Sigmoid colon (tissue), 7 donors: ENCODE measurements at places on chromosomes 11 and 22.
A peak's percentile ranks its signal among the peaks of the same experiment; 100 is the strongest.

GRCh38 chr11:12827929-12828812, 153.9 kb downstream of the TEAD1 start:
- no peaks in the 10 kb centered on the region for H3K36me3 ChIP-seq
- no peak for DNase-seq
- H3K27me3 ChIP-seq = no peaks in the 10 kb centered on the region

DNA sequence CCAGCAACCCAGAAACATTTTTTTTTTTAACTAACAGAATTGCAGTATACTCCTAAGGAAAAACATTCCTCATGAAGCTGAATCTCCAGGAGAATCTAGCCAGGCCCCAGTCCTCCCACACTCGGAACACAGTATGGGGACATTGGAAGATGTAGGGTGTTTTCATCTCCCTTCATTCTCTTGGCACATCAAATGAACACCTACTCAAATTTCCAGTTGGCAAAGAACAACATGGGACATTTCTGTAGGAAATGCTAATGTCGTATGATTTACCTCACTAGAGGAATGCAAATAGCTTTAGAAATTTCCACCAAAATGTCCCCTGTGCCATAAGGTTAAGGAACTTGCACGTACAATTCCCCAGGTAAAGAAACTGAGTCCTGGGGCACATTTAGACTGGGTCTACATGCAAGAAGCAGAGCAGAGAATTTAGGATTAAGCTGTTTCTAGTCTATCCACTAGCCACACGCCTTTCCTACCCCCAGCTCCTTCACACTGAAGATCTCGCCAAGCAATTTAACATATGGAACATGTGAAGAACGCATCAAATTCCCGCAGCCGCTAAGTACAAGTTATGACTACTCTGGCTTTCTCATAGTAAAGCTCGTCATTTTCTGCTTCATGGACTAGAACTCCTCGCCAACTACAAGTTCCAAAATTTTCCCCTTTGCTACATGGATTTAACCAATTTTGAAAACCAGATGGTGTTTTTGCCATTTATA, 2.9 kb upstream of the CADM1 start:
- no peaks in the 10 kb centered on the region for H3K27me3 ChIP-seq
- H3K4me1 ChIP-seq = peaks cover 15% of the 10 kb centered on the region
- H3K36me3 ChIP-seq = no peaks in the 10 kb centered on the region
- H3K27ac ChIP-seq = no peak overlapping the region
- no peak for DNase-seq

GRCh38 chr22:35072925-35073324, 7.0 kb downstream of the ISX start:
- no peak overlapping the region for H3K4me3 ChIP-seq
- H3K36me3 ChIP-seq = no peaks in the 10 kb centered on the region
- H3K4me1 ChIP-seq = no peaks in the 10 kb centered on the region
- DNase-seq = peak; percentile 73
- H3K27ac ChIP-seq = no peak overlapping the region

DNA sequence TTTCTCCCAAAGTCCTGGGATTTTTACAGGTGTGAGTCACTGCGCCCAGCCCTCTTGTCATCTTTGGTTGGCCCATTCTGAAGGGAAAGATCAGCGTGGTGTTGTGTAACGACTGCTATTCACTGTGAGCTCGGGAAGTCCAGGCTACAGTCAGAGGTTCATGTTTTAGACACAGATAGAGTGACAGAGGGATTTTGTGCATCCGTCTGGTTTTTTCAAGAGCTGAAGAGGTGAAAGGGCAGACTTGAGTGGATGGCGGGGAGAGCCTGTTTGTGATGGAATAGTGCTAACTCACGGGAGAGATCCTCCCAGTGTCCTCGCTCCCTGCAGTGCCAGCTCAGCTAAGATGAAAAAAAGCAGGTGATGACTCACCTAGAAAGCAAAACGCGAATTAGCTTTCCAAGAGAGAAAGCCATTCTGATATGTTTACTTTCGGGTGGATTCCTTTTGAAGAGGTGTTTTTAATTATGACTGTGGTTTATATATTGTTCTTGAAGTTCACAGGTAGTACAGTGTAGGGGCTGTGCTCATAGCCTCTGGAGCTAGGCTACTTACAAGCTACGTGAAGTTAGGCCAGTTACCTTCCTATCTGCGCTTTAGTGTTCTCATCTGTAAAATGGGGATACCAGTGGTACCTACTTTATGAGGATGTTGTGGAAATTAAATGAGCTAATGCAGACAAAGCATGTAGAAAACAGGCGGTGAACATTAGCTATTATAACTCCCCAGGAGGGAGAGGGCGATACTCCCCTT, 67.2 kb downstream of the C11orf91 start:
- no peak overlapping the region for H3K4me3 ChIP-seq
- H3K4me1 ChIP-seq = no peaks in the 10 kb centered on the region
- DNase-seq = no peak
- H3K27ac ChIP-seq = no peak overlapping the region
- H3K36me3 ChIP-seq = no peaks in the 10 kb centered on the region
- no peaks in the 10 kb centered on the region for H3K27me3 ChIP-seq

GRCh38 chr11:115408036-115408921, 95.9 kb downstream of the CADM1 start:
- H3K4me3 ChIP-seq = no peak overlapping the region
- no peaks in the 10 kb centered on the region for H3K27me3 ChIP-seq
- peaks cover 11% of the 10 kb centered on the region for H3K4me1 ChIP-seq
- H3K27ac ChIP-seq = peak overlapping the region; percentile 17
- H3K36me3 ChIP-seq = no peaks in the 10 kb centered on the region

DNA sequence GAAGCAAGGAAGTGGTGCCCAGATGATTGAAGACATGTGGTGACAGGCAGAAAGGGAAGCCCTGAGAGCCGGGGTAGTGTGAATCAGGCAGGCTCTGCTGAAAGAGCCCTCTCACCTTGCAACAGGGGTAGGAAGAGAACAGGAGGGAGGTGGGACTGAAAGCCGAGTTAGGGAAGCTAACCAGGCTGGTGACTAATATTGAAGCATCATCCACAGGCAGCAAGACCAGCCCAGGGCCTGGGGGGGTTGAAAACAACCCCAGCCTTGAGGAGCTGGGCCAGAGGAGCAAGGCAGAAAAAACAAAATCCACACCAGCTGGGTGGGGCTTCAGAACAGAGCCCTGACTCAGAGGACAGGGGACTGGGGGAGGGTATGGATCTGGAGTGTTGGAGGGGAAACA, 35.0 kb upstream of the CRTAM start:
- H3K4me1 ChIP-seq = no peaks in the 10 kb centered on the region
- H3K27me3 ChIP-seq = no peaks in the 10 kb centered on the region
- DNase-seq = no peak
- no peak overlapping the region for H3K27ac ChIP-seq
- H3K4me3 ChIP-seq = no peak overlapping the region

GRCh38 chr11:118531597-118532084, 649 bp downstream of the TMEM25 start:
- peak overlapping the region; percentile 89 for H3K27ac ChIP-seq
- no peaks in the 10 kb centered on the region for H3K27me3 ChIP-seq
- H3K4me1 ChIP-seq = peaks cover 28% of the 10 kb centered on the region
- DNase-seq = no peak

DNA sequence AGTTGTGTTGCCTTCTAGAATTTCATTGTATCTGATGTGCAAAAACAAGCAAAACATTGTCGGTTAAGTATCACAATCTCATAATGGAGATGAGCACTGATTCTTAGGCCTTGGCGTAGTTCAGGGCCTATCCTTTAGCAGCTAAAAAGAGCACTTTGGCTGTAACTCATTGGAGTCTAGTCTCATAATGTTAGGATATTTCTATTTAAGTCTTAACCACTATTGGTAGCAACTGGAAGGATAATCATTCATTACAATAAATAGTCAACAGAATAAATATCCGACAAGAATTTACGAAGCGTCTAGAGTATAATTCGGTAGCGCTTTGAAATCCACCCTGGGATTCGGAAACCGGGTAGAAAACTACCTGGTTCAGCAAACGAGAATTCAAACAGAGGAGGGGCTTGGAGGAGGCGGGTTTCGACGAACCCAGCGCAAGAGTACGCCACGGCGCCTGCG, 461 bp upstream of the EED start:
- peak overlapping the region; percentile 96 for H3K27ac ChIP-seq
- peak; percentile 94 for DNase-seq
- peak overlapping the region; percentile 79 for H3K4me3 ChIP-seq
- H3K27me3 ChIP-seq = no peaks in the 10 kb centered on the region
- no peaks in the 10 kb centered on the region for H3K36me3 ChIP-seq

- H3K27ac ChIP-seq = no peak overlapping the region
- no peaks in the 10 kb centered on the region for H3K36me3 ChIP-seq
- no peaks in the 10 kb centered on the region for H3K27me3 ChIP-seq
Observed at GRCh38 chr11:69274531-69275016, 19.4 kb upstream of the MYEOV start.

GRCh38 chr11:47488111-47488510, 39.2 kb upstream of the RAPSN start:
- no peak overlapping the region for H3K27ac ChIP-seq
- no peaks in the 10 kb centered on the region for H3K4me1 ChIP-seq
- H3K27me3 ChIP-seq = no peaks in the 10 kb centered on the region
- H3K36me3 ChIP-seq = peaks cover 44% of the 10 kb centered on the region

- H3K36me3 ChIP-seq = no peaks in the 10 kb centered on the region
- H3K4me3 ChIP-seq = no peak overlapping the region
- no peak overlapping the region for H3K27ac ChIP-seq
- H3K27me3 ChIP-seq = no peaks in the 10 kb centered on the region
Observed at GRCh38 chr11:77771135-77771534, 49.4 kb downstream of the RSF1 start.

DNA sequence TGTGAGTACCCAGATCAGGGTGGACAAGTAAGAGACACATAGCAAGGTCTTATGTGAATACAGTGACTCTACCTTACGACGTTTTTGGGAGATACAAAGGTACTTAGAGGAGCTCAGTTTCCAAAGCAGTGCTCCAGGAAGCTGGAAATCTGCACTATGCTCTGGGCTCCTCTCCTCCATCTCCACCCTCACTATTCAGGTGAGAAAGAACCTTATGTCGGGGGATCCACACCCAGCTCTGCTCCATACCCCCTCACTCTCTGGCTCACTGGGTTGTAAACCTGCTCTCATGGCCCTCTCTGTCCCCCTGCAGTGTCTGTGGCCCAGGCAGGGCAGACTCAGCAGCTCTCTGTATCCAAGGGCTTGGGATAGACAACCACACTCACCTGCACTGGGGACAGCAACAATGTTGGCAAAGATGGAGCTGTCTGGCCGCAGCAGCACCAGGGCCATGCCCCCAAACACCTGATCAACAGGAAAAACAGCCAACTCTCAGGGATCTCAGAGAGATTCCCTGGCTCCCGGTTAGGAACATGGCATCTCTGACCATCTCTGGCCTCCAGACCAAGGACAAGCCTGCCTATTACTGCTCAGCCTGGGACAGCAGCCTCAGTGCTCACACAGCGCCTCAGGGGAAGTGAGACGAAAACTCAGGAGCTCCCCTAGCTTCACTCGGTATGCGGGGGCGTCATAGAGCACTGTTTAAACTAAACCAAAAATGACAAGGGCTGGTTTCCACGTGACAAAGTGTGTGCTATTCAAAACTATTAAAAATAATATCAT, 60.9 kb upstream of the TOP3B start:
- no peak overlapping the region for H3K4me3 ChIP-seq
- no peak overlapping the region for H3K27ac ChIP-seq
- no peaks in the 10 kb centered on the region for H3K4me1 ChIP-seq
- no peak for DNase-seq

GRCh38 chr11:128630367-128631230, 43.2 kb upstream of the ETS1 start:
- H3K27ac ChIP-seq = no peak overlapping the region
- peak; percentile 94 for DNase-seq
- H3K36me3 ChIP-seq = no peaks in the 10 kb centered on the region
- no peak overlapping the region for H3K4me3 ChIP-seq
- H3K4me1 ChIP-seq = no peaks in the 10 kb centered on the region
- H3K27me3 ChIP-seq = no peaks in the 10 kb centered on the region

DNA sequence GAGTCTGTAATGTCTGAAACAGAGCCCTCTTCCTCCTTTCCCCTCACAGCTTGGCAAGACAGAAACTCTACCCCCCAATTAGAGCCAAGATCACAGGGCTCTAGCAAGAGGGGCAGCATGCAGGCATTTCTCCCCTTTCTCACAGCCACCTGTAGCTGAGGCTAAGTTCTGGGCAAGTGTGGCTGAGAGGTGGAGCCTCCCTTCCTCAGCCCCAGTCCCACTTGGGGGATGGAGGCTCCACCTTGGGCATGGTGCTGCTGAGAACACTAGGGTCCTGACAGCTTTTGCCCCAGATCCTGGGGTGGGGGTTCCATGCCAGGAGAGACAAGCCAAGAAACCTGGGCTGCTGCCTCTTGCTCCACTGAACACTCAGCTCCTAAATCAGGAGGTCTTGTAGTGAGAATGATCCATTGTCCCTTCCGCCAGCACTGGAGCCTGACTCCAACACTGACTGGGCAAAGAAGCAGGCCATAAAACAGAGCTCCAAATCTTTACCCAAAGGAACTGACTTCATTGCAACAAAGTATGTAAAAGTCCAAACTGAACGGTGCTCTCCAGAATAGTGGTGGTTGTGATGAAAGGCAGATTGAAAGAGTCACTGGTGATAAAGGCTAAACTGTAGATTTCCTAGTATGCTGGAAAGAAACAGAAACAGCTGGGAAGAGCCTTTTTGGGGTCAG, 25.6 kb downstream of the NARS2 start:
- no peak for DNase-seq
- no peak overlapping the region for H3K27ac ChIP-seq
- H3K4me3 ChIP-seq = no peak overlapping the region
- H3K4me1 ChIP-seq = no peaks in the 10 kb centered on the region

DNA sequence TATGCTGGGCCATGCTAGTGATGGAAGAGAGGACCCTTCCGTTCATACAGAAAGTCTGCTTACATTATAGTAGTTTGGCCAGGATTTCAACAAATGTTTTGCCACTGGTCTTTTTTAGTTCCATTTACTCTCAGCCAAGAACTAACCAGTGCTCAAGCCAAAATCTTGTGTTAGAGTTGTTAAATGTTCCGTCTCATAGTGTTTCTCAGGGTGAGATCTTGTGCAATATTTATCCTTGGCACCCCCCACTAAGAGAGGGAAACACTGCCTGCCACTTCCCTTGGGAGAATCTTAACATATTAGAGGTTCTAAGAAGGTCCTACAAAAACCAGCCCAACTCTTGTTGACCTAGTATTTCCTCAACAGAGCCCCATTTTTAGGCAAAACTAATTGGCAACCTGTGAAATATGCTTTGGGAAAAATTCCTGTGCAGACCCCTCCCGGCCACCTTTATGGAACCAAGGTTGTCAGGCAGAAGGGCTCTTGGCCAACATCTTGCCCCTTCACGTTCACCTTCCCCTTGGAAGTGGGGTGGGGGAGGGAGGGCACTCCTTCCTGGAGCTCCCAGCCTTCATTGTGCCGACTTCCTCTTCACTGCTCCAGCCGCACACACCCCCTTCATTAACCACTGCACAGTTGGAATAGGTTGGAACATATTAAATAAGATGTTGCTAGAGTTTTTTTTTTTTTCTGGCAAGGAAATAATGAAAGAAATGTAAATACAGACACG, 173.2 kb upstream of the SORL1-AS1 start:
- H3K4me1 ChIP-seq = peaks cover 15% of the 10 kb centered on the region
- no peaks in the 10 kb centered on the region for H3K36me3 ChIP-seq

GRCh38 chr22:50274311-50274710, 4.1 kb upstream of the MAPK11 start:
- no peak overlapping the region for H3K27ac ChIP-seq
- peaks cover 23% of the 10 kb centered on the region for H3K27me3 ChIP-seq
- peaks cover 36% of the 10 kb centered on the region for H3K36me3 ChIP-seq
- H3K4me3 ChIP-seq = no peak overlapping the region
- peaks cover 36% of the 10 kb centered on the region for H3K4me1 ChIP-seq

- H3K27ac ChIP-seq = no peak overlapping the region
- H3K27me3 ChIP-seq = no peaks in the 10 kb centered on the region
- no peaks in the 10 kb centered on the region for H3K4me1 ChIP-seq
- DNase-seq = no peak
Observed at GRCh38 chr11:95884376-95884775, 39.5 kb downstream of the MTMR2 start.
